ENCODE measurements at places on chromosomes 13 and 19.

DNA sequence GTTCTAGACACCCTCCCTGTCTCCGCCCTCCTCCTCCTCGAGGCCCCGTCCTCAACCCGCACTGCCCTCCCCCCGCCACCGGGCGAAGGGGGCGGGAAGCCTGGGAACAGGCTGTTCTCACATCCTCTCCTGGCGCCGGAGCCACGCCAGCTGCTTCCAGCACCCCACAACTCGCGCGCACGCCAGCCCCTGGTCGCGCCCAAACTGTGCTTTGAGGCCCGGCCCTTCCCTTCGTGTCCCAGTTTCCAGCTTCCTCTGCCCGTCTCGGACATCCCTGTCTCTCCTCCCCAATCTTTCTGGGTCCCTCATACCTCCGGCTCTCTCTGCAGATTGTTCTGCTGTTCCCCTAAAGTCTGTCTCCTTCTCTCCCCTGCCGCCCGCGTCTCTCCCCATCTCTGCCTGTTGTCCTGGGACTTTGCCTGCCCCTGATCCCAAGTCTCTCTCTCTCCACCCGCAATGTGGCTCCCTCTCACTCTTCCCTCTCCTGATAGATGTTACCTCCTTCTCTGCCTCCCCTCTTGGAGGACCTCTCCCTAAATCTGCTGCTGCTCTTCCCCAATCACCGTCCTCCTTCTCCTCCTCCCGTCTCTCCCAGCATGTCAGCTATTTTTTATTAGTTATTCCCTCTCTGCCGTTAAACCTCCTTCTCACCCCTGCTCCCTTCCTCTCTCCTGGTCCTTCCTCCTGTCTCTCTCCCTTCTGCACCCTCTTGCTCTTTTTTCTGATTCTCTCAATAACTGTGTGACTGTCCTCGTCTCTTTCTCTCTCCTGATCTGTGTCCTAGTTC, 14.2 kb downstream of the DPF1 start:
- DNase-seq, result no peak

DNA sequence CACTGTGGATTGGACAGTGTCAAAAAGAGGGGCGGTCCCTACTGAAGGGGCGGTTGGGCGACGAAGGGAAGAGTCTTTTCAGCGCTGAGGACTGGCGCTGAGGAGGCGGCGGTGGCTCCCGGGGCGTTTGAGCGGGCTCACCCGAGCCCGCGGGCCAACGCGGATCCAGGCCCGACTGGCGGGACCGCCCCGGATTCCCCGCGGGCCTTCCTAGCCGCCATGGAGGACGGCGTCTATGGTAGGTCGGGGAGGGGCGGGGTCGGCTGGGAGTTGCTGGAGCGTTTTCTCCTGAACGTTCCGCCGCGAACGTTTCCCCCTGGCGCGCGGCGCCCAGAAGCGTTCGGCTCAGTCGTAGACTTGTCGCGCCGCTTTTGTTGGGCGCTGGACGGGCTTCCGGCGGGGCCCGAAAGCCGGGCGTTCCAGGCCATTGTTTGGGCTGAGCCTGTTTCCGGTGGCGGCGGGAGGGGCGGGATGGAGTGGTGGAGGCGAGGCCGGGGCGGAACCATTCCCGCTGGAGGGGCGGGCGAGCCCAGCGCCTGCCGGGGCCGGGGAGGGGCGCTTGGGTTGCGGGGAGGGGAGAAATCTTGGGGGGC, at the start of gene CYTH2:
Gene CYTH2 (plus strand): TSS at position 81 of the 593 bp plus-strand sequence. CDS start 139 bp downstream, at position 220.
- DNase-seq, result peak; percentile 50

DNA sequence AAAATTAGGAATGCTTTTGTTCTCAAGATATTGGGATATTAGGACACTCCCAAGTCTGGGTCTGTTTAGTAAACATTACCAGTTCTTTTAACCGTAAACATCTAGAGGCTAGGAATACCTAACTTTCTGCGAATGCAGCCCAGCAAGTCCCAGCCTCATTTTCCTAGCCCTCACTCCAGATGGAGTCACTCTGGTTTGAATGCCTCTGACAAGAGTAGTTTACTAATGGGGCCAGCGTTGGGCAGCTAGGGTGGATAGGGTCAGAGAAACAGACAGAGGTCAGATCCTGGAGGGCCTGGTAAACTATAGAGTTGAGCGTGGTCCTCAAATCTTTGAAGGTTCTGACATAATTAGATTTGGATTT, 53.6 kb downstream of the WDFY2 start:
- no peak for DNase-seq

DNA sequence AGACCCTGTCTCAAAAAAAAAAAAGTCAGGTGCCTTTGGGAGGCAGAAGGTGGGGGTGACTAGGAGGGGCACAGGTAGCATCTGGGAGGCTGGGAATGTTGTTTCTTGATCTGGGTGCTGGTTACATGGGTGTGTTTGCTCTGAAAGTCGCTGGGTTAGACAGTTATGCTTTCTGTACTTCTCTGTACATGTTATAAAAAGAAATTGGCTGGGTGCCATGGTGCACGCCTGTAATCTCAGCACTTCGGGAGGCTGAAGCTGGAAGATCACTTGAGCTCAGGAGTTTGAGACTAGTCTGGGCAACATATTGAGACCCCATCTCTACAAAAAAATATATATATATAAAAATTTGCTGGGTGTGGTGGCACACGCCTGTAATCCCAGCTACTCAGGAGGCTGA, 15.1 kb downstream of the NOSIP start:
- DNase-seq, result no peak

DNA sequence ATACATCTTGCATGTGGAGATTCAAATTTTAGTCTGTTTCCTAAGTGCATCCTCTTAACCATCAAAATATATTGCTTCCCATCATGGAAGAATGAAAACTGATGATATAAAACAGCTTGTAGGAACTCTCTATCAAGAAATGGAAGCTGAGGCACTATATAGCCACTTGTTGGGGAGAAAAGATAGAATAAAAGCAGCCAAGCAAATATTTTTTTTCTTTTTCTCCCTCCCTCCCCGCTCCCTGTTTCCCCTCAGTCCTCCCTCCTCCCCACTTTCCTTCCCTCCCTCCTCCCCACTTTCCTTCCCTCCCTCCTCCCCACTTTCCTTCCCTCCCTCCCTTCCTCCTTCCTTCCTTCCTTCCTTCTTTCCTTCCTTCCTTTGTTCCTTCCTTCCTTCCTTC, 413.8 kb downstream of the GPC6 start:
- DNase-seq, result no peak

DNA sequence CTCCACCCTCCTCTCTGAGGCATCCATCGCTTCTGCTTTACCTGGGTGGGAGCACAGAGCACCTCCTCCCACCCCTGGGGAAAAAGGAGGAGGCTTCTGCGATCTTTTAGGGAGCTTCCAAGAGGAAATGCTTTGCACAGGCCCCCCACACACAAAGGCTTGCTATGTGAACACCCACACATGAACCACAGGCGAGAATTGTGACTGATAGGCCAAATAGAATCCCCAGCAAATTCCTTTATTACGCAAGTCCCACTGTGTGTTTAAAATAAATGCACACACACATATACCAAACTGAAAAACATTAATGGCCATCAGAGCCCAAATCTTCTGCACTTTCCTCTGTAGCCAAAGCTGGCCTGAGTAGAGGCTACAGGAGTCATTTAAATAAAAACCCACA, 50.6 kb downstream of the HSPH1 start:
- DNase-seq, result no peak

All from stimulated activated CD4-positive, alpha-beta T cell treated with anti-CD3 and anti-CD28 coated beads, TNF-alpha, amount 100 ng/mL, for 4 hours (primary cell).